ENCODE measurements at places on chromosomes 5 and 9.
A peak's percentile ranks its signal among the peaks of the same experiment; 100 is the strongest.

GRCh38 chr5:178677429-178677828 is 50.6 kb upstream of the CLK4 start:
- no peak for DNase-seq

DNA sequence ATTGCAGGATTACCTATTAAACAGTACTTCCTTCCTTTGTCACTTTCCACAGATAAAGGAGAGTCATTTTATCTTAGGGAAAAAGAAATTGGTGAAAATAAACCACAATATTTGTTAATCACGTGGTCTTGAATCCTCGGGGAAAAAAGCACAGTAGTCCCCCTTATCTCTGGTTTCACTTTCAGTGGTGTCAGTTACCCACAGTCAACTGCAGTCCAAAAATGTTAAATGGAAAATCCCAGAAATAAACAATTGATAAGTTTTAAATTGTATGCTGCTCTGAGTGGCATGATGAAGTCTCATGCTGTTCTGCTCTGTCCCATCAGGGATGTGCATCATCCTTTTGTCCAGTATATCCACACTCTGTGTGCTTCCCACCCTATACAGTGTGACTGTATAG is 405.2 kb upstream of the MPDZ start:
- DNase-seq, result no peak

GRCh38 chr9:113463418-113464285 is at the start of gene RGS3:
RGS3 (plus strand) TSS chr9:113463727; CDS start chr9:113463803, 76 bp downstream.
- DNase-seq, result peak; percentile 23

DNA sequence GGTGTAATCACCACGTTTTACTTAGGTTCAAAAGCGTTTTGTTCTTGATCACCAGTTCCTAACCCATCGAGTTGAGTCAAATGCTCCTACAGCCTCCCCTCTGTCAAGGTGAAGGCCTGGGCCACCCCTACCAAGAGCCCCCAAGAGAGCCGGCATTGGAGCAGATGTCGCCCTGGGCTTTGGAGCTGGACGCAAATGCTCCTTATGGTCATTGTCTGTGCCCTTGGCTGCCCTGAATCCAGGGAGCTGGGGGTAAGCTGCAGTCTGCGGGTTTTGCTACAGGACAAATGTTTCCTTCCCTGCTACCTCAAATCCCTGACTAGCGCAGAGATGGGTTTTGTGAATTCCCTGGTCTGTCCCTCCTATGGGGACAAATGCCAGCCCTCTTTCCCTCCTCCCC is 4.9 kb downstream of the RNF183 start:
- no peak for DNase-seq

DNA sequence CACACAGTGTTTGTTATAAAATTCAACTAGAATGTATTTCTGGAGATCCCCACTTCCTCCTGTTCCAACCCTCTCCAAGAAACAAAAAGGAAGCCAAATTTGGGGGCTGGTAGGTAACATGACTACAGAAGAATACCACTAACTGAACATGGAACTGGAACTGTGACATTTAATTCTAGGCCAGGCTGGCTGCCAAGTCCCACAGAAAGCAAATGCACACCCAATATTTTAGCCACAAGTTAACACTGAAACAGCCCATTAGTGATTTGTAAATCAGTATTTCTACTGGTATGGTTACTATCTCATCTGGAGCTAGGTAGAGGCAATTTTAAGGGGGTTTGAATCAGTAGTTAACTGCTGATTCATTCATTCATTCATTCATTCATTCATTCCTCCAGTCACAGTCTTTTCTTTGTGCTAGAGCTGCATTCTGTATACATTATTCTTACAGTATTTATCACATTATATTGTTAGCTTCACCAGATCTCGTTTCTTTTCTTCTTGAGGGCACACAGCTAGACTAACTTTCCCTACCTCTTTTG is 131.7 kb upstream of the GDNF start:
- no peak for DNase-seq

- no peak for DNase-seq
Observed at GRCh38 chr5:135189024-135189423, 155.0 kb upstream of the PITX1 start.

DNA sequence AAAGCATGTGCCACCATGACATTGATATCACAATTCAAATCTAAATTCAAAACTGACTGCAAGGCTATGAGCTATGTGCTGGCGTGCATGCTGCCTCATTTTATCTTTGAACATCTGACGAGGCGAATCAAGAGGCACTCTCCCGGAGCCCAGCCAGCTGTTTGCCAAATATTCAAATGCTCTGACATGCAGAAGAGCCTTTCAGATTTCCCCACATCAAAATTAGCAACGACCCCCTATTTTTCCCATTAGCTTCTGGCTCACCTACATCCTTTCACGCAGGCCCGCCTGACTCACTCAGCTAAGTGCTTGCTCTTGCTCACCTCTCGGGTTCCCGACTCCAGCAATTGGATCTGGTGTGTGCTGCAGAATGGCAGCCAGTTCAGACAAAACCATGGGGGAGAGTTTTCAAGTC is 159.0 kb downstream of the NR2F1-AS1 start:
- DNase-seq, result no peak

DNA sequence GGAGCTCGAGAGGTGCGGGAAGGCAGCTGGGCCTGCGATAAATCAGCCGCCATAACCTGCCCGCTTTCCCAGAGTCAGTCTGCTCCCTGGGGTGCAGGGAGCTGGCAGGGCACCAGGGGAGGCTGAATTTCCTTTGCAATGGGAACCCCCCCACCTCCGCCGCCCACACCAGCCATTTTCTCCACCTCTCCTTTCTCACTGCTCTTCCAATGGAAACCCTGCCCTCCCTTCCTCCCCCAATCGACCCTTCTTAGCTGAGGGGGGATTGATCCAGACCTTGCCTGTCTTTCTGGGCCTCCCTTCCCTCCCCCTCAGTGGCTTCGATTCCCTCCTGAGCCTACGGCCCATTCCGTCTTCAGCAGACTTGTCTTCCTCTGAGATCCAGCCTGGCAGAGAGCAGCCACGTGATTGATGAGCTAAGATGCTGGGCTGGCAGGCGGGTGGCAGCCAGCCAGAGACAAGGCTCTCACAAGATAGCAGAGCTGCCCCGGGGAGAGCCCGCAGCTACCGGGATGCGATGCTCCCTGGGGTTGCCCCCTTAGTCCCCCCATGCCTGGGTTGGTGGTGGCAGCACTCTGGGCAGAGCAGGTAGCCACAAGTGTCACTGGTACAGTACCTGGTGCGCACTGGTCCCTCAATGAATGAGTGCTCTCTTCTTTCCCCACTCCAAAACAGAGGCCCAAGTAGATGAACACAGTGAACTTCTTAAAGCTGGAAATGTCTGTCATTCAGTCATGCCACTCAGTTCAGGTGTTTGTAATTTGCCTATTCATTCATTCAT is 53.7 kb upstream of the FABP6 start:
- DNase-seq, result no peak

GRCh38 chr5:71475788-71476384 is 20.4 kb downstream of the BDP1 start:
- DNase-seq, result no peak

DNA sequence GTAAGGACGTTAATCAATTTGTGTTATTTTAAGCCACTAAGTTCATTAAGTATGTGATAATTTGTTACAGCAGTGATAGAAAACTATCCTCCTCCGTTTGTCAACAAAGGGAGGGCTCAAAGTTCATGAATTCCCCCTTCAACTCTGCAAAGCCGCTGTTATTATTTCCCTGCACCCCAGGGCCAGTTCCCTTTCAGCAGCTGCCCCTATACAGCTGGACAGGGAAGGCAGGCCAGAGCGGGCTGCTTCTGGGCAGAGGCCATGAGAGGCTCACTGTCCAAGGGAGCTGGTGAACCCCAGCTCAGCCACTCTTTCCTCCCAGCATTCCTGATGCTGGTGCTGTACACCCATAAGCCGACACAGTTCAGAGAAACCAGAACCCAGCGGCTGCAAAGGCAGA is 102.4 kb upstream of the GPR151 start:
- DNase-seq, result no peak

GRCh38 chr9:104746798-104747197 is 685 bp upstream of the NIPSNAP3A start:
- DNase-seq, result no peak

GRCh38 chr5:362189-362588 is 40.7 kb downstream of the AHRR start:
- DNase-seq, result no peak

DNA sequence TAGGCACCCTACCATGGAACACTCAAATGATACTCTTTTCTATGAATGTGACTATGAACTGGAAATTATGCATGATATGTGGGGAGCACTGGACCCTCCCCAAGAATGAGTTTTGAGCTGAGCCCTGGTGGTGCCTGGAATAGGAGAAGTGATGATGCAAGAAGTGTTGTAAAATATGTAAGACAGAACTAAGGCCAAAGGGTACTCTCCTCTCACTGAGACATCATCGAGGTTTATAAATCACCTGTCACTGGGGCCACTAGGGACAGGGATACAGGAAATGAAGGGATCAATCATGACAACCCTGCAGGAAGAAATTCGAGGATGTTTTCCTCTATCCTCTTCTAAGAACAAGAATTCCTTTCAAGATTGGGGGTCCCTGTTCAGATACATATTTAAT is 45.4 kb downstream of the PCSK1 start:
- DNase-seq, result no peak

DNA sequence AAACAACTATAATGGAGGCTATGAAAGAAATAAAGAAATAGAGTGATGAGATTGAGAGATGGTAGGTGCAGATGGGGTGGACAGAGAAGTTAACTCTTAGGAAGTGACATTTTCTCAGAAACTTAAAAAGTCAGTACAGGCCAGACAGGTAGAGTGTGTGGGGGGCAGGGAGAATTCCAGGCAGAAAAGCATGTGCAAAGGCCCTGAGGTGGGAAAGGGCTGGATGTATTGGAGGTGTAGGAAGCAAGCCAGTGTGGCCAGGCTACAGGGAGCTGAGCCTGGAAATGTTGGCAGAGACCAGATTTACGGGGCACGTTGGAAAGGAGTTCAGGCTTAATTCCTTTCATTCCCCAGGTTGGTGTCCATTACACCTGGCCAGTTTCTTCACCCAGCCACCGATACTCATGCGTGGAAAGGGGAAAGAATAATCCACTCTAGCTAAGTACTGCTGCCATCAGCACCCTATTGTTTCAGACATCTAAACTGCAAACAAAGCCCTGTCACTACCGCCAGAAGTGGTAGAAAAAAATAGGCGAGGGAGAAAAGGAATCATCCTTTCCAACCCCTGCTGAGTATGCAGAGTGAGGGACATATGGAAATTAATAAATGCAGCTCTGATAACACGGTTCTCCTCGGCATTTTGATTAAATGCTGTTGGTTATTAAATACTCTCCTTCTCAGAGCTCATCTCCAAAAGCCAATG is 116.8 kb upstream of the GPR151 start:
- DNase-seq, result no peak

DNA sequence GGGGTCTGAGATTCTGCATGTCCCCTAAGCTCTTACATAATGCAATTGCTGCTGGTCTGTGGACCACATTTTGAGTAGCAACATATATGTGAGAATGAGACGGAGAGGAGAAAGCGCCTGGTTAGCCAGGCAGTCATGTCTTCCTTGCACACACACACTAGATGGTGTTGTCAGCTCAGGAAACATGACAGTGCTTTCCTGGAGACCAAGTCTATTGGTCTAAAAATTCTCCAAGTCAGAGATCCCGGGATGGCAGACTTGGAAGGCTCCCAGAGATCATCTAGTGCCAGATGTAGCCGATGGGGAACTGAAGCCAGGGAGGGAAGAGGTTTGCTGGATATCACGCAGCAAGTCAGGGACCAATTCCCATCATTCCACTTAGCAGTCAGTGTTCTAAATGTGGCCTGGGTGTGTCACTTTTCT is 53.4 kb downstream of the GALNT12 start:
- peak; percentile 78 for DNase-seq

DNA sequence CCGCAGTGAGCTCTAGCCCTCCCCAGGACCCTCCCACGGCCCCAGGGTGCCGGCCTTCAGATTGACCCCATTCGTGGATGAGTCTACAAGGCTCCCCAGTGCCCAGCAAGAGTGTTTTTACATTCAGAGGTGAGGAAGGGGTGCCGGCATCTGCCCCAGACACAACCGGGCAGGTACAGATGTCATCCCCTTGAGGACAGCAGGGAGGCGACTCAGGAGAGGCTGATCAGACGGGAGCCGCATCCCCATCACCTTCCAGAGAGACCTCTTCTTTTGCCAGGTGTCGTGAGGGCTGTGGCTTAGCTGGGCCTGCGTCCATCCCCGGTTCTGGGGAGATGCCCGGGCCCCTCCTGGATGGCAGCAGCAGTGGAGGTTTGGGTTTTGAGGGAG is 4.3 kb upstream of the LRRC14B start:
- no peak for DNase-seq

- no peak for DNase-seq
Observed at GRCh38 chr5:144460600-144460999, 289.9 kb downstream of the KCTD16 start.

DNA sequence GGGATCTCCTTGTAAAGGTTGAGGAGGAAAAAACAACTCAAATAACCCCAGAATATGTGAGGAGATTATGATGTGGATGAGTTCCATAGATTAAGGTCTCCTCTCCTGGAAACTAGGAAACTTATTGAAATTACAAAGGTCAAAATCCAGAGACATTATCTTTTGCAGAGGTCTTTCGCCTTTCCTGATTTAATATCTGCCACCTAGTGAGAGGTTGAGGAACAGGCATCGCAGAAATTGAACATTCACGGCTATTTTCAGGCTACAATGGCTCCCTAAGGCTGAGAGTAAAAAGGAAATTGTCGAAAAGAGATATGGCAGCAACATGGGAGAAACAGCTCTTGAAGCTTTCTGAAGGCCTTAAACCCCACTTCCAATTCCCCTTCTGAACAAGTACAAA is 127.5 kb upstream of the PLCXD3 start:
- no peak for DNase-seq

GRCh38 chr9:98834386-98834785 is 26.9 kb downstream of the GALNT12 start:
- DNase-seq, result no peak

GRCh38 chr9:130579738-130580463 is 524 bp downstream of the FUBP3 start:
- no peak for DNase-seq

DNA sequence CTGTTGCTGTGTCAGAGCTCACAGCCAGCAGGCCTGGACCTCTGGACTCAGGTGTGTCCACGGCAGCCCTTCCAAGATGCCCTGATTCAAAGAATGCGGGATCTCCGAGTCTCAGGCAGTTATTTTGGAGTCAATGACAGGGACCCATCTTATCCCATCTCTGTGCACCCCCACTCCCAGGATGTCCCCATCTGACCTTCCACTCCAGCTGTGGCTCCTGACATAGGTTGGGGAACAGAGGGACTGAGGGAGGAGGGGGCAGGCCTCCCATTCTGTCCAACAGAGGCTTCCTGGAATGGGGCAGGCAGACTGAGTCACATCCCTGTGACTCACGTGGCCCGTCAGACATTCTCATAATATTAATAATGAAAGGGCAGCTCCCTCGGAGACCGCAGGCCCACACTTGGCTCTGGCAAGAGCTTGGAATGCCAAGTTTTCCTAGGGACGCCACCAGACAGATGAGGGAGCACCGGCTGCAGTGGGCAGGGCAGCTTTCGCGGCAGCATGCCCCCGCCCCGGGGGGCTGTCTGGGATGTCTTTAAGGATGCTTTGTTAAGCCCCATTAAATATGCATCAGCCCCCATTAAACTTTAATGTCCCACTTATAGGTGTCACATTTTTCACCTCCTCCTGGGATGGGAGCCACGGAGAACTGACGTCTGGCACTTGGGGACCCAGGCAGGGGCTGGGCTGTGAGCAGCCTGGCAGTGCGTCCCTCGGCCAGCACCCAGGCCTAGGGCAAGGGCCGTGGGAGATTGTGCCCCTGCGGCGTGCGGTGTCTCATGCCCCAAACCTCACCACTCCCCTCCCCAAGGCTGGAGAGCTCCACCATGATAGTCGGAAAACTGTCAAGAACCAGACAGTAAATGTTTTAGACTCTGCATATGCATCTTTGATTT is 23.6 kb upstream of the FIBCD1 start:
- no peak for DNase-seq
